H4 (cell line): ENCODE measurements at places on chromosomes 7 and 10.

- DNase-seq: no peak
These were observed 284.1 kb upstream of the CSTF2T start for GRCh38 chr10:51983481-51983880.

DNA sequence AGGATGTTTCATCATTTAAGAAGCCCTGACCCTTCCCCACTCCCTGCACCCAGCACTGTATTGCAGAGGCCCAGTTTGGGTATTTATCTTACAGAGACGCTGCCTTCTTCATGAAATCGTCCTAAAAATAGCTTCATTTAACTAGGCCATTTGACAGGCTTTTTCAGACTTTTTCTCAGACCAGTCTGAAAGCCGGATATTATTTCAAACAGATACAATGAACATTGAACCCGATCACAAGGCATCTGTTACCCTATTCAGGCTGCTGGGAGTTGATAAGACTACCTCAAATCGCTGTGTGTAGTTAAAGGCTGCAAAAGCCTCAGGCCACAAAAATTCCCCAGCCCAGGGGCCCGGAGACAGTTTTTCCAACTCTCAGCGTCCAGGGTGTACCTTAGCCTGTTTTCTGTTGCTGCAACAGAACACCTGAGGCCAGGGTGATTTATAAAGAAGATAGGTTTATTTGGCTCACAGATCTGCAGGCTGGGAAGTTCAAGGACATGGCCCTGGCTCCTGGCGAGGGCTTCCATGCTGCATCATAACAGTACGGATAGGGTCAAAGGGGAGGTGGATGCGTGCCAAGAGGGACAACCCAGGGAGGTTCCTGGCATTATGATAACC is 130.7 kb upstream of the SH2B2 start:
- no peak for DNase-seq

GRCh38 chr10:120221873-120222485 is 235.0 kb upstream of the PLPP4 start:
- peak; percentile 22 for DNase-seq

DNA sequence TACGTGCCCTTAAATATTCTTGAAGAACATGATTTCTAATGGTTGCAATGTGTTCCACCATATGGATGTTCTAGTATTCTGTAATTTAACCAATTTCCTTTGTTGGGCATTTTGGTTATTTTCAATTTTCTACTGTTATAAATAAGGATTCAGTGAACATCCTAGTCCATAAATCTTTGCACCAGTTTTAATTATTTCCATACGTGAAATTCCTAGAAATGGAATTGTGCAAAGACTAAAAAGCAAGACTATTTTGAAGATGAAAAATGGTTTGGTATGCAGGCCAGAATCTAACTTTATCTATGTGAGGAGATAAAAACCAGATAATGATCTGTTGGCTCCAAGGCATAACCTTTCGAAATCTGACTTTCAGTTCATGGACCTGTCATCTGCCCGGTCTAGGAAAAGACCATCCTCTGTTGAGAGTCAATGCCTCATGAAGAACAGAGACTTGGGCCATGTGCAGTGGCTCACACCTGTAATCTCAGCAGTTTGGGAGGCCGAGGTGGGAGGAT is 633.2 kb upstream of the NRP1 start:
- DNase-seq: no peak

GRCh38 chr10:102615361-102615760 is 28.9 kb upstream of the TRIM8 start:
- DNase-seq: no peak

DNA sequence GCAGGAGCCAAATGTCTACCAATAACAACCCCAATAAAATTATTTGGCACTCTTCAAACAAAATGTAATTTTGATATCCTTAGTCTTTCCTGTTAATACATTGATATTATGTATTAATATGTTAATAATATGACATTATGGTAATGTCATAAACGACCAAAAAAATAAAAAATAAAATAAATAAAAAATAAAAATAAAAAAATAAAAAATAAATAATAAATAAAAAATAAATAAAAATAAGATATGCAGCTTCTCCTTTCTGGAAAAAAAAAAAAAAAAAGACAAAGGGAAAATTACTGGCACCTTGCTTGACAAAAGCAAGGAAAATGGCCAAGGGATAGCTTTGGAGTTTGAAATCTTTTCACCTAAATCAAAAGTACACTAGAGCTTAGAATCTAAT is 168.5 kb downstream of the PPP1R17 start:
- DNase-seq: no peak

GRCh38 chr10:43202224-43202656 is 64.0 kb downstream of the CSGALNACT2 start:
- no peak for DNase-seq

DNA sequence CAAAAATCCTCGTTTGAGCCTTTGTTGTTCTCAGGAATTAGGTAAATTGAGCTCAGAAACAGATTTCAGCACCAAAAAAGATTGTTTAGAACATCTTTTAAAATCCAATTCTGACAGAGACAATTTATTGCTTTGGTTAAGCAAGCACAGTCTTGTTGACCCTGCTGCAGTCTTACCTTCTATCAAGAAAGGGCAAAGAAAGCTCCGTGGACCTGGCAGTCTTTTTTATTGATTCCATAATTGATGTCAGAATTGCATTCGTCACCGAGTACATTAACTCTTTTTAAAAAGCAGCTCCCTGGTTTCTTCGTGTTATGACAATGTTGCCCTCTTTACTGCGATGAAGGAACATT is 334.8 kb downstream of the FGFR2 start:
- DNase-seq: no peak

DNA sequence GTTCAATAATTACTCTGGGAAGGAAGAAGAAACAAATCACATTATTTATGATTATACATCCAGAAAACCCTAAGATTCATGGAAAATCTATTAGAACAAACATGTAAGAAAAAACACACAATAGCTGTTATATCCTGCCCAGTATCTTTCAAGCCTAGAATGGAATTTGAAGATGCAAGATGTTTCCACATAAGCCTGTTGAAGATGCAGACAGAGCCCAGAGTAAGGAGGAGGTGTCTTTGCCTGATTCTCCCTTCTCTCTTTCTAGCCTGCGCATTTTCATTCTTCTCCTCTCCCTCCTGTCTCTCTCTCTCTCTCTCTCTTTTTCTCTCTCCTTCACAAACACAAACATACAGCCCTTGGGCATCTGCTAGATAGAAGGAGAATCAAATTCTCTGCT is 170.1 kb upstream of the INHBA start:
- no peak for DNase-seq

DNA sequence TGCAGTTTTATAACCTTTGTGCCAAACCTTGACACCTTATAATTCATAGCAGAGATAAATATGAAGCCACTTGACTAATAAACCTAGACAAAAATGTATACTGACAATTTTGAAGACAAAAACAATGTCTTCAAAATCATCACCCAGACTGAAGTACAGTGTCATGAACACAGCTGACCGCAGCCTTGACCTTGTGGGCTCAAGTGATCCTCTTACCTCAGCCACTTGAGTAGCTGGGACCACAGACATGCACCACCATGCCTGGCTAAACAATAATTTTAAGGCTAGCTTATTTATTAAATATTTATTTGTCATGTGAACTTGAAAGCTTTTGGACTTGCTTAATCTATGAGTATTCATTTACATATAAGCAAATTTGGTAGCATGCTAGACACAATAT is 24.3 kb downstream of the IL6 start:
- DNase-seq: no peak

GRCh38 chr10:33129996-33130386 is 172.0 kb upstream of the ITGB1 start:
- DNase-seq: peak; percentile 26

- no peak for DNase-seq
These were observed 4.9 kb downstream of the SLC25A13 start for GRCh38 chr7:96316949-96317348.

- no peak for DNase-seq
These were observed 229.5 kb downstream of the PTPRN2 start for GRCh38 chr7:158357898-158358821.

GRCh38 chr7:101558742-101559325 is 70.3 kb downstream of the MYL10 start:
- no peak for DNase-seq

- DNase-seq: peak; percentile 33
These were observed 21.0 kb downstream of the PIP4K2A start for GRCh38 chr10:22693371-22693784.

DNA sequence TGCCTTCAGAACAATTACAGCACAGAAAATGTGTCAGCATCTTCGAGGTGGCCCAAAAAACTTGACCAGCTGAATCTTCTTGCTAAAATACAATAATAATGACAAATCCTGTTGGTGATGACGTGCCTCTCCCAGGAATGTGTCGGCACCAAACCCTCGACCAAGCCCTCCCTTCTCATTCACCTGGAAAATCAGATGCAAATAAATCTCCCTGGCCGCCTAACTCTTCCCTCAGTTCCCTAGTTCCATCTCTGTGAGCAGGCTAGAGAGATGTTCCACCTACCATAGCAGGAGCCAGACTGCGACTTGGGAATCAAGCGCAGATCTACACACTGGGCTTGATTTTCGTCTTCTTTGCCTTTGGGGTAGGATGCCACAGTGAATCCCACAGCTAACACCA is 4.1 kb downstream of the PRSS1 start:
- no peak for DNase-seq

DNA sequence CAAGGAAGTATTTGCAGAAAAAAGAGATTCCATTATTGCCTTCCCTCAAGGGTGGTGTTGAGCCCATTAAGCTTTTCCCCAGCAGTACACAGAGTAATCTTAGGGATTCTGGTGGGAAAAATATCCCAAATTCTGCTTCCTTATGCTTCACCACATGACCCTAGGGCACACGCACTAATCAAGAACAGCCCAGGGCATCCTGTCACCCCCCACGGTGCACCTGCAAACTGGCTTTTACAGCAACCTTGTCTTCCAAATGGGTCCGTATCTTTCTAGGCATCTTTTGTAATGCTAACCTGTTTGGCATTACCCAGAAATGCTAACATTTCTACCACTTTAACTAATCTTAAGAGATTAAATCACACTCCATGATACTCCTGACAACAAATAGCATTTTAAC is 926 bp upstream of the C7orf33 start:
- DNase-seq: no peak

- peak; percentile 51 for DNase-seq
These were observed 122.5 kb downstream of the KIAA1217 start for GRCh38 chr10:24331457-24331856.

GRCh38 chr10:69321039-69321715 is 42.9 kb downstream of the HK1 start:
- no peak for DNase-seq

DNA sequence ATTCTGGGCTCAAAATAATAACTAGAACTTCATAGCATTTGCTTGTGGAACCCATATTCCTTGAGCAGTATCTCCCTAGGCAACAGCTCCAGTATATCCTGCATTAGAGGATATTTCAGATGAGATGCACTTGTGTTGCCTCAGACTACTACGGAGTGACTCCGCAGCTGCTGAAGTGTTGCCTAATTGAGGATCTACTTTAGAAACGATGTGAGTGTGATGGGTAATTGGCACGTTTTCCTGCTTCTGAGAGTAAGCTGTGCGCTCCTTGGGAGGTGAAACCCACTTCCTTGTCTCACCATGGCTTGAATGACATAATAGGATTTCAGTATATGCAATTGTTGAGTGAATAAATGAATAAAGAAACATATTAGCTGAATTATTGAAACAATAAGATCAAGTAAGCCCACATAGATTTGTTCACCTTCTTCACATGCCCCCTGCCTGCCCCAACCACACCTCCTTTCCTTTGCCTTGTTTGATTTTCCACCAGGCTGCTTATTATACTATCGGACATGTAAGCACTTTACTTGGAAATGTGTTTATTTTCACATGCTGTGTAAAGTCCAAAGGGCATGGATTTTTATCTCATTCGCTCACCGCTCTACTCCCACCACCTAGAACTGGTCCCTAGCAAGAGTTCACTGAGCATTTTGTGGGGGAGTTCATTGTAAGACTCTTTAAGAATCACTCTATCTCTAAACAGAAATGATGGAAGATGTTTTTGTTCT is 303.8 kb downstream of the KCNMA1 start:
- no peak for DNase-seq

- no peak for DNase-seq
These were observed 109.3 kb upstream of the RHEB start for GRCh38 chr7:151628846-151629604.

GRCh38 chr7:139777948-139778841 is at the start of gene HIPK2:
HIPK2 (minus strand) TSS chr7:139777998; CDS start chr7:139777623, 375 bp downstream.
- peak; percentile 80 for DNase-seq
